Fibroblast of the aortic adventitia (primary cell): ENCODE measurements at places on chromosomes 1 and 21. TPM values are rescaled to one million over a fixed set of nuclear protein-coding genes. Genes with fewer than 3 reads are reported as not detected.
A peak's percentile ranks its signal among the peaks of the same experiment; 100 is the strongest.

GRCh38 chr1:38013227-38013622 is 691 bp downstream of the UTP11 start:
- DNase-seq = no peak

GRCh38 chr1:243244432-243244841 is 10.6 kb downstream of the CEP170 start:
- no peak for DNase-seq

GRCh38 chr1:79457562-79458224 is 451.2 kb upstream of the ADGRL4 start:
- no peak for DNase-seq

DNA sequence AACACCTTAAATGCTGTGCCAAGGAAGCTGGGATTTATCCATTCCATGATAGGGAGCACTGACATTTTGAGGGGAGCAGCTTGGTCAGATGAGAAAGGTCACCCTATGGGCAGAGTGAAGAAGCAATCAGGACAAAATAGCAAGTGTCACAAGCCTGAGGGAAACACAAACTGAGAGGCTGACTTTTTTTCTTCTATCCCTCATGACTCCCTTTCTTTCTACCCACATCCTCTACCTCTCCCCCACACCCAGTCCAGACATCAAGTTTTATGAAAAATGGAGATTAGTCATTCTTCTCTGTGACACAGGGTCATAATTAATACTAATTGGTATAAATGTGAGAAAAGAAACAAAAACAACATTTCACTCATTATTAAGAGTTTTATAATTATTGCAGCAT is 103.1 kb downstream of the SLC25A24 start:
- DNase-seq = no peak

GRCh38 chr1:69752831-69753230 is 185.1 kb downstream of the LRRC7 start:
- DNase-seq = no peak

GRCh38 chr1:25579292-25580252 is 36.2 kb downstream of the LDLRAP1 start:
- peak; percentile 36 for DNase-seq

SPRR2G gene
- not detected in 2 replicates for total RNA-seq

ST7L gene
- total RNA-seq = 8.1 and 22.1 TPM in 2 replicates

CCDC30 gene
- total RNA-seq = 1.4 and 5.8 TPM in 2 replicates

LY9 gene
- total RNA-seq = 0.25 TPM in 1 of 2 replicates, not detected in the other

KCNT2 gene
- total RNA-seq = 8.0 and 68.1 TPM in 2 replicates

ADORA1 gene
- total RNA-seq = 0.72 and 6.5 TPM in 2 replicates

FMO4 gene
- total RNA-seq = 4.8 and 7.2 TPM in 2 replicates
